Stimulated activated CD4-positive, alpha-beta T cell treated with anti-CD3 and anti-CD28 coated beads, Interleukin-1b, Interleukin-23, amount 100 ng/mL, for 24 hours (primary cell): ENCODE measurements at places on chromosomes 13 and 19.

DNA sequence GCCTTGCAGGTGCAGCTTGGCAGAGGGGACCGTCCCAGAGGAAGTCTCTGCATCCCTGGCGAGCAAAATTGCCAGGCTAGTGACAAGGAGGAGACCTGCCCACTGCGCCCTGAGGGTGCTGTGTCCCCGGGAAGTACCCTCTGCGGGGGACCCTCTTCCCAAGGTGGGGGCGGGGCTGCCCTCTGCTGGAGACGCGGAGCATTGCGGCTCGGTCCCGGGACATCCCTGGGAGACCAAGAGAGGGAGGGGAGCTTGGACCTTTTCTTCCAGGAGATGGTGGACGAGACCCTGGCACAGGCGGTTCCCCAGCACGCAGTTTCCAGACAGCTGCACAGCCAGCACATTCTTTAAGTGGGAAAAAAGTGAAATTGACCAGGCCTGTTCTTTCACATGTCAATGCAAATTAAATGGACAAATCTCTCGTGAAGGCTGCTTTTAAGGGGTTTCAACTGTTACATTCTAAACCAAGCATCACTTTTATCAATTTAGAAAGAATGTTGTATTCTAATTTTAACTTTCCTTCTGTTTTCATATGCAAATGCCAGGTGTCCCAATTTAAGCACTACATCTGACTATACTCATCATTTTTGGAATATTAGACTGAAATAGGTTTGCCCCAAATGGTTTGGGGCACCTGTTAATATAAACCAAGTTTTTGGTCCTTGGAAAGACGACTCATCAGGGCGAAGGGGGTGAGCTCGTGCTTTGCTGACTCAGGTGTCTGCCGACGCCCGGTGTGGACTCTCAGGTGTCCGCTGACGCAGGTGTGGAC lies 60.7 kb downstream of the MCF2L start:
- DNase-seq: peak; percentile 46

GRCh38 chr13:30997697-30998096 lies 65.2 kb downstream of the TEX26 start:
- no peak for DNase-seq

DNA sequence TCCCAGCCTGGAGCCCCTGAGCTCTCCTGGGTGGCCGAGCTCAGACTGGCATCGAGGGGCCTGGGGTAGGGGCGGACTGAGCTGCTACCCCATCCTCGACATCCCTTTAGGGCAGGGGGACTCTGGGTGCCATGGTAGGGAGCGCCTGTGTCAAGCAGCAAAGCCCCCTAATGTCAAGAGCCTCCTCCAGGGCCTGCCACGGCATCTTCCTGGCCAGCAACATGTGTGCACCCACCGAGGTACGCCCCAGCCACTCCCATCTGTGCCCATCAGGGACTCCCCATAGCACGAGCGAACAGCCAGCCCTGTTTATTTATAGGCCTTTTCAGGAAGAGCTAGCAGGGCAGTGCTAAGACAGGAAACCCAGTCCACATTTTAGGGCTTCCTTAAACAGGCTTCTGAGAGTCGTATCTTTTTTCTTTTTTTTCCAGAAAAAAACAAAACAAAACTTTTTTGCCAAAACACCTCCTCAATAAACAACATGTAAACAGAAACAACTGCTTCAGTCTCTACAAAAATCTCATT lies 14.3 kb downstream of the LRP3 start:
- DNase-seq: no peak

DNA sequence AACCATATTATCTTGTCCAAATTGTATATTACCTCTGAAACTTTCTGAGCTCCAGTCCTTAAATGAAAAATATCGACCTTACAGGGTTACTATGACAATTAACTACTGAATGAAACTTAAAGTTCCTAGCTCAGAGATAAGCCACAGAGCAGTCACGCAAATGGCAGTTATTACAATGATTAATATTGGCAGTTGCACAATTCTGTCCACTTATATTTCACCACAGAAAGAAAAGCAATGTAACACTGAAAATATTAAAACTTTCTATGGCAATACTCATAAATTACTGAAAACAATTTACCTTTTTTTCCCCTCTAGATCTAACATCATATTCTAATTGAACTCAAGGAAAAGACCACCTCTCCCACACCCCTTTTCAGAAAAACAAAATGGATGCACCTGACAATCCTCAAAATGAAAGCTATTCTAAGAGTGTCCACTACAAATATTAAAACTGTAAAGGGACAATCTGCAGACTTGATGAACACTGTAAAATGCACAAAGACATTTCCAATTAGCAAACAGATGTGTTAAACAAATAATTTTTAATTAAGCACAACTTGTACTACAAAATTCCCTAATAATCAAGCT lies 14.6 kb downstream of the LNX2 start:
- no peak for DNase-seq

GRCh38 chr13:112731667-112732616 lies 42.1 kb downstream of the ATP11A start:
- no peak for DNase-seq

DNA sequence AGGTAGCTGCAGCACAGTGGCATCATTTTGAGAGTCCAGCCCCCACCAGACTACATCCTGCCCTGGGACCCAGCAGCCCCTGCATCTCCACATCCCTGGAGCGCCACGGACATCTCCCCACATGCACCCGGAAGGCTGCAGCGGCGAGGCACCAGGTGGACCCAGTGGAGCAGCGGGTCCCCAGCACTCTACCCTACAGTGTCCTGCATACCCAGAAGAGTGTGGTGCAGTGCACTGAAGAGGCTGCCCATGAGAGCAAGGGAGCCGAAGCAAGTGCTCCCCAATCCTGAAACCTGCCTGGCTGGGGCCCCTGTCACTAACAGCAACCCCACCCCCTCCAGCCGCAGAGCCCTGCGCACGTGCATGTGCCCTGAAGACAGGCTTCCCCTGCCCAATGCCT lies 21.3 kb upstream of the SLC7A9 start:
- DNase-seq: no peak

- DNase-seq: no peak
Measured at GRCh38 chr19:2569596-2570465, 93.9 kb downstream of the GADD45B start.

GRCh38 chr13:45055902-45056648 lies 64.2 kb upstream of the GTF2F2 start:
- DNase-seq: no peak
